H7 (cell line): ENCODE measurements at places on chromosomes 1 and 21.

- DNase-seq = no peak
These were observed 92.7 kb downstream of the GABPA start for GRCh38 chr21:25827513-25827912.

- no peak for DNase-seq
These were observed 18.6 kb downstream of the C8A start for GRCh38 chr1:56873213-56873612.

DNA sequence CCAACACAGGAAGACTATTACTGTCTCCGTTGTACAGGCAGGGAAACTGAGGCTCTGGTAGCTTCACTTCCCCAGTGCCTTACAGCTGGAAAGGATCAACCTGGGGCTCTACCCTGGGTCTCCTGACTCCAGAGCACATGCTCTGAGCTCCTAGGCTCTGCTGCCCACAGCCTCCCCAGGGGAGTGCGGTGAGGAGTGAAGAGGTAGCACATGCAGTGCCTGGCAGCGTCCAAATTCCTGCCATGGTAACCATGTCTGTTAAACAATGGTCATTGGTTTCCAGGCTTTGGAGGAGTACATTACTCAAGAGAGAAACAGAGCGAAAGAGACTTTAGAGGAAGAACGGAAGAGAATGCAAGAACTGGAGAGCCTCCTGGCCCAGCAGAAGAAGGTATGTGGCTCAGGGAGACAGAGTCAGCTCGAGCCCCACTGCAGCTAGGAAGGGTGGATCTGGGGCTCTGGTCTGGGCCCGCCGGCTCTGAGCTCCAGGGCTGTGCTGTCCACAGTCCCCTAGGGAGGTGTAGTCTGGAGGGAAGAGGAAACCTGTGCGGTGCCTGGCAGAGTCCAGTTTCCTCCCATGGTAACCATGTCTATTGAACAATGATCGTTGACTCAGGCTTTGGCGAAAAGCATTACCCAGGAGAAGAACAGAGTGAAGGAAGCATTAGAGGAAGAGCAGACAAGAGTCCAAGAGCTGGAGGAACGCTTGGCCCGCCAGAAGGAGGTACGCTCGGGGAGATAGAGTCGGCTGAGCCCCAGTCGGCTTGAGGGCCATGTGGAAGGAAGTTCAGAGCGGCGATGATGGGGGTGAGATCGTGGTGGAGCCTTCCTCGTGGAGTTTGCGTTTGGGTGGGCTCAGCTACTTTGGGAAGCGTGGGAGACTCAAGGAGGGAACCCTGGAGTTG, 64.6 kb upstream of the EFHD2 start:
- DNase-seq = no peak

GRCh38 chr21:32338209-32338921, 39.7 kb downstream of the MRAP start:
- DNase-seq = no peak

DNA sequence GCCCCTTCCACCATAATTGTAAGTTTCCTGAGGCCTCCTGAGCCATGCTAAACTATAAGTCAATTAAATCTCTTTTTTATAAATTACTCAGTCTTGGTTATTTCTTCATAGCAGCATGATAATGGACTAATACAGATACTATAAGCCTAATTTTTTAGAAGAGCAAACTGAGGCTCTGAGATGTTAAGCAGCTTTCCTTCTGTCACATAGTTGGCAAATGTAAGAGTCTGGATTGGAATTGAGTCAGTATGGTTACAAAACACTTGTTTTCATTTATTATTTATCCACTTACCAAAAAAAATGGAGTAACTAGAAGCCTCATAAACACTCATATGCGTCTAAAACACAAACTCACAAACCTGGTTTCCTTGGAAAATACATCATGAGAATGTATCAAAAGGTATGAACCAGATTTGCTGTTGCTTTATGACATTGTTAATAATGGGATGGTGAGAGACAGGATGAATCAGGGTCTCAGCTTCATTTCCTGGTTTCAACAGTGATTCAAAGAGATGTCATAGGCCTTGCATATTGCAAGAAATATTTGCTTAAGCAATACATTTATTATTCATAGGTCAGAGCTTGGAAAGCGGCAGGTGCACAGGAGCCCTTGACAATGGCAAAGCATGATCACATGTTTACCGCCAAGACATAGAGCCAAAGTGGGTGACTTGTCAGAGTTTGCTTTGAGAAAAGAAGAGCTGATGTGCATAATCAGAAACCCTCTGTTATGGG, 221.5 kb downstream of the GRIK1 start:
- no peak for DNase-seq

DNA sequence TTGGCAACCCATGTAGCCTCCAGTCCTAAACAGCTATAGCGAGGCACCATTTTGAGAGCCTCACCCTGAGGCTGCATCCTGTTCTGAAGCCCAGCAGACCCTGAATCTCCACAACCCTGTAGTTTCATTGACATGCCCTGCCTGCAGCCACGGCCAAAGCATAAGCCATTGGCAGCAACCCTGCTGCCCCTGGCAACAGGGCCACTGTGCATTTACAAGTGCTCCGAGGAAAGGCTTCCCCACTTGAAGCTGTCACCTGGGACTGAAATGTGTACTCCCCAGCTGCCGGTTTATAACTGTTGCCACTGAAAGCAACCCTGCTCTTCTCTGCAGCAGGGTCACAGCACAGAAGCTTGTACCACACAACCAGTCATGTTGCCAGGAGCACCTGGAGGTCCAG, 124.2 kb upstream of the OLFM3 start:
- DNase-seq = no peak

DNA sequence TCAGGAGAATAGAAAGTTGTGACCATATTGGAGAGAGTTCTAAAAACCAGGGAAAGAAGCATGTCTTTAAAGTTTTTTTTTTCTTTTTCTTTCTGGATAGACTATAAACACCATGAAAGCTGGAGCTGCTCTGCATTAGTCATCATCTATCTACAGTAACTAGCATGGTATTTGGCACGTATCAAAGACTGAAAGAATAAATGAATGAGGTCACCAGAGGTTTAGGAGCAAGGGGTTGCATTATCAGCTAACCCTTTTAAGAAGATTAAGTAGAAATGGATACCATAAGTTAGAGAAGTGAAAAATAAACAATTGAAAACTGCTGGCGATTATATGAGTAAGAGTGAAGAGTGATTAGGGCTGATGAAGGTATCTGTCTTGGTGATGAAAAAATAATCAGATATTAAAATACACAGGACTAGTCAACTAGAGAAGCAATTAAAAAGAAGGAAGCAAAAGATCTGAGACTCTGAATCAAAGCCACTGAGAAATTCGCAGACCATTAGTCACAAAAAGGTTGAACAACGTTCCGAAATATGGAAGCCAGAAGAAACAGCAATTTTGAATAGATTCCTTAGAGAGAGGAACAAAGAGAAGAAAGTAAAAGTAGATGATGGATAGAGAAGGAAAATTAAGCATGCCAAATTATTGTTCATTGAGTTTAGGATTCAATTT, 536.4 kb downstream of the DPYD start:
- no peak for DNase-seq

- DNase-seq = peak; percentile 2
These were observed 333.5 kb upstream of the B3GALT2 start for GRCh38 chr1:193519922-193520321.

DNA sequence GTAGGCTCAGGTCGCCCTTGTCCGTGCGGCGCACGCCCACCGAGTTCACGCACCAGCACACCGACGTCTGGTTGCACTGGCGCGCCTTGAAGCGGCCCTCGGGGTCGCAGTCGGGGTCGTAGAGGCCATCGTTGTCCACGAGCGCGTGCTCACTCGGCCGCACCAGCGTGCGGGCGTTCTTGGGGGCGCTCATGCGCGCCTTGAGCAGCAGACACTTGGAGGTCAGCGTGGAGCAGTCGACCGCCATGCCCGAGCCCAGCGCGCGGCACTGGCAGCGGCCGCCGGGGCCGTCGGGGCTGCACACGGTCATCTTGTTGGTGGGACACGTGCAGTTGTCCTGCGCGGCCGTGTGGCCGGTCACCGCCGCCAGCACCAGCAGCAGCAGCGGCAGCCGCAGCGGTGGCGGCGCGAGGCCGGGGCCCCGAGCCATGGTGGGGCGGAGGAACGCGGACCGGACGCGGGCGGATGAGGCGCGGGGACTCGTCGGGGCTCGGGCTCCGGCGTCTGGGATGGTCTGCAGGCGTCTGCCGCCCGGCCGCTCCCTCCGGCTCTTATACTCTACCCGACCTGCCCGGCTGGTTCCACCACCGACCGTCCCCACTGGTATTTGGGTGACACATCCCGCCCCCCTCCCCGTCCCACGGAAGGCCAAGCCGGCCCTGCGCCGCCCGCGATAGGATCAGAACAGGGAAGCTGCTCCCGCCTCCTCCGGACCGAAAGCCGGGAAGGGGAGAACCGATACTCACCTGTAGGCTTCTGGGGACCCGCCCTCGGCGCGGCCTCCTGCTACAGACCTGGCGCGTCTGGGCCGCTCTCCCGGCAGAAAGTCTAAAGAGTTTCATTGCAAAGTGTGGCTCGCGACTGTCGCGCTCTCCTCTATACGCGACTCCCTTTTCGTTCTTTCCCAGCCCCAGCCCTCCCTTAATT, at the start of gene TACSTD2:
Gene TACSTD2 (minus strand): TSS at position 526 of the 927 bp plus-strand sequence. CDS start 96 bp downstream, at position 430.
- DNase-seq = peak; percentile 88

- peak; percentile 4 for DNase-seq
These were observed 962 bp upstream of the MAN1C1 start for GRCh38 chr1:25615563-25616094.

- no peak for DNase-seq
These were observed 237.0 kb downstream of the MRPL39 start for GRCh38 chr21:25370311-25370744.

- DNase-seq = no peak
These were observed 21.4 kb upstream of the PKN2 start for GRCh38 chr1:88662723-88663122.

GRCh38 chr1:99634971-99635624, 10.8 kb upstream of the PALMD start:
- DNase-seq = no peak

DNA sequence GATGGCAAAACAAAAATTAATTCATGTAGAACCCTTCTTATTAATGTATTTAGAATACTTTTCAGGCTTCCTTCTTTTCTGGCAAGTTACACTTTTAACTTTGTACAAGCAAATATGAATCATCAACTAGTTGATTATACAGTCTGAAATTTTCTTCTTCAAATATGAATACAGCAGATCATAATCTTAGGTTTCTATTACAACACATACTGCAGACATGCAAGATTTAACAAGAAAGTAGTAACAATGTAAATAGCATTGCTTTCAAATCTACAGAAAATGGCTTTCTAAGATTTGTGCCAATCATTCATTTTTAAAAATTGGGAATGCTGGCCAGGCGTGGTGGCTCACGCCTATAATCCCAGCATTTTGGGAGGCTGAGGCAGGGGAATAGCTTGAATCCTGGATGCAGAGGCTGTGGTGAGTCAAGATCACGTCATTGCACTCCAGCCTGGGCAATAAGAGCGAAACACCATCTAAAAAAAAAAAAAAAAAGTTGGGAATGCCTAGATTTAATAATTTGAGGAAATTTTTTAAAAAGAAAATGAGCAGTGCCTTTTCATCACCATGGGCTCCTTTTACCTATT, 68.4 kb upstream of the DPYD start:
- DNase-seq = no peak

DNA sequence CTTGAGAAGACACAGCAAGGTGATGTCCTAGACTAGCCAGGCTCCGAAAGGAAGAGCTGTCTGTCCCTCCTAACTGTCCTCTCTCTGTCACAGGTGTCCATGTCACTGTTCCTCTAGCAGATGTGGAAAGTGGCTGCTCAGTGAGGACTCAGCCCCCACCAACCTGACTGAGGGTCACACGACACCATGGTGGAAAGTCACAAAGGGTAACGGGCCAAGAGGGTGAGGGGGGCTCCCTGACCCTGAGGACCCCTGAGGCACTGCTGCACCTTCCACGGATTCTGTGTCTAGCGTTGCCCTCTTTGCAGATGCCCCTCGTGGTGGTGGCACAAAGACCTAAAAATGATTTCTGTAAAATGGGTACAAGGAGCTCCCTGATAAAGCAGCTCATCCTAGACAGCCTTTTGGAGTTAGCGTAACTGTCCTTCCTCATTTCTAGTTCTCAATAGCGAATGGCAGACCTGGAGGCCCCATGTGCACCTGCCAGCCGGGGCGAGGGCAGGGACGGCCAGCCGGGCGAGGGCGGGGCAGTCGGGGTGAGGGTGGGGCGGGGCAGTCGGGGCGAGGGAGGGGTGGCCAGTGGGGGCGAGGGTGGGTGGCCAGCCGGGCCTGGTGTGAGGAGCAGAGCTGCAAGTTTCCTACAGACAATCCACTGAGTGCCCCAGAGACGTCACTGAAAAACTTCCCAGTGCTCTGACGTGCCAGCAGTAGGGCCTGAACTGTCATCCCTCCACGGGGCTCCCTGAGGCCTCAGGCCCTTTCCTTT, 23.4 kb downstream of the POFUT2 start:
- DNase-seq = peak; percentile 60

- no peak for DNase-seq
These were observed 437.7 kb downstream of the OMA1 start for GRCh38 chr1:58108783-58109182.

DNA sequence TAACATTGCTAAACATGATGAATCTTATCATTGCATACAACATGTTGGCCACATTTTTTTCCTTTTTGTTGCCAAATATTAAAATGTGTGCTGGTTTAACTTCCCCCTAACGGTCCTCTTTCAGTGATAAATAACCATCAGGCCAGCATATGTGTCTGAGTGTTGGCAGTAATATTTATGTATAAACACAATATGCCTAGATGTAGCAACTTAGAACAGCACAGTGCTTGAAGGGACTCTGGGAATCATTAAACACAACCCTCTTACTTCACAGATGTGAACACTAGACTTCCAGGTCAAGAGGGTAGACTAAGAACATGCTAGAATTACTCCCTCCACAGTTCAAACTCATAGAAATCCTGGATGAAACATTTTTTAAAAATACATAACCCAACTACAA, 581.8 kb downstream of the PLPP3 start:
- DNase-seq = no peak

DNA sequence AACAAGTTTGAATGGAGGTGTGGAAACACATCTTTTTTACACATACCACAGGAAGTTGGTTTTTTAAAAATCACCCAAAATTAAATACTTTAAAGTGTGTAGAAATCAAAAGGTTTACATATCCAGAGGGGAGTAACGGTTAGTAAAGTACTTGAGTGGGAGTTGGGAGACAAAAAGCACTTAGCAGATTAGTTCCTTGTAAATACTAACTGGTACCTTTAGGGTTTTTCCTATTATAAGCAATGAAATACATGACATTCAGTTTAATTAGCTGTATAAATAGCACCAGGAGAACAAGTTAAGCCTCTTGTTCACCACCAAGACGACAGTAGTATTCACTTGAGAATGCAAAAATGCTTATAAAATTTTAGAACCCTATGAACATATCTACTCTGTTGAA, 23.7 kb upstream of the RAVER2 start:
- no peak for DNase-seq

DNA sequence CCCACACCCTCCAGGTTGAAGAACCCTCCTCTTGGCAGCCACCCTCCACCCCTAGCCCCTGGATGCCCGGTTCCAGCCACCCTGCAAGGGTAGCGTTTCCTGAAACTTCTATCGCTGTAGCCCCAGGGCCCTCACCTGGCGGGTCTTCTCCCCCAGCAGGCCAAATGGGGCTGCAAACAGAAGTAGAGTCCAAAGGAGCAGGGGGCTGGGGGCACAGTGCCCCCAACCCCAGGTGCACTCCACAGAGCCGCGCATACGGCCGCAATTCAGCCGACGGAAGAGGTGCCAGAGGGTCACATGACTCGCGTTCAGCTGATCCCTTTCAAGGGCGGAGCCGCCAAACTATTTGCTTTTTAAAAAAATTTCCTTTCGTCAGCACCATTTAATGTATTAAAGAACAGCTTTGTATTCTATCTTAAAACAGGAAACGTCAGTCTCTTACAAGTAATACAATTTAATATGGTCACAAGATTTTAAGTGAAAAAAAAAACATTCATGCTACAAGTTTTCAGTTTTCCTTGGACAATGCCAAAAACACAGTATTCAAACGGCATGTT, at the start of gene GLMP:
Gene GLMP (minus strand): TSS at position 289 of the 557 bp plus-strand sequence. CDS start 34 bp downstream, at position 255.
- DNase-seq = peak; percentile 84

GRCh38 chr21:17673261-17674020, 60.7 kb upstream of the BTG3 start:
- no peak for DNase-seq
